CD4-positive, alpha-beta T cell treated with Interleukin-15 for 1 hour (primary cell): ENCODE measurements at places on chromosomes 2 and 18.
A peak's percentile ranks its signal among the peaks of the same experiment; 100 is the strongest.

- DNase-seq, result no peak
Observed at GRCh38 chr2:224518806-224519580, 66.2 kb downstream of the CUL3 start.

DNA sequence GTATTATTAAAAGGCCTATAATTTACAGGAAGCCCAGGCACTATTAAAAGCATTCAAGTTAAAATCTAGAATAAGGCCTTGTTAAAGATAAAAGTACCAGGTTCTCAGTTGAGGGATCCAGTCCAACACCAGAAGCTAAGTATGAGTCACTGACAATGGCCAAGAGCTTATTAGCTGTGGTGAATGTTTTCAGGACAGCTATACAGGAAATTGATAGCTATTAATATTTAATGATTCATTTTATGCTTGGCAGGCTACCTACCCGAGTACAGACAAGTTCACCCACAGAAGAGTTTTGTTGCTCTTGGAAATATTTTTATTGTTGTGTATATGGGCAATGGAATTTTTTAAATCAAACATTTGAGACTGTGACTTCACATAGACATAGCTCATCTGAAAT lies 729.6 kb upstream of the ZNF804A start:
- DNase-seq, result no peak

DNA sequence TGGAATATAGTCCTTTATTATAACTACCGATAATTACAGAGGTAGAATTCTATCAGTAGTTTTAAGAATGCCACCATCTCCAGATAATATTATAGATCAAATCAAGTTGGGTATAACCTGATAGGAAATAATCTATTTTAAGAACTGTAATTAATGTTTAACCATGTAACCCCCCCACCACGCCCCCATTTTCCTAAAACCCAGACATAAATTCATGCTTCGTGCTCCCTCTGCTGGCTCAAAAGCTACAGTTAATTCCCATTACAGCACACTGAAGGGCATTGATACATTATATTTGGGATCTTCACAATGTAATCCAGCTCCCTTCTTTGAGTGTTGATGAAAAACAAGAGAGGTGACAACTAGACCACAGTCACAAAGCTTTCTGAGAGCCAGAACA lies 228.0 kb upstream of the SMAD7 start:
- DNase-seq, result no peak

- DNase-seq, result peak; percentile 57
Observed at GRCh38 chr2:234495251-234496054, 1.4 kb downstream of the ARL4C start.

DNA sequence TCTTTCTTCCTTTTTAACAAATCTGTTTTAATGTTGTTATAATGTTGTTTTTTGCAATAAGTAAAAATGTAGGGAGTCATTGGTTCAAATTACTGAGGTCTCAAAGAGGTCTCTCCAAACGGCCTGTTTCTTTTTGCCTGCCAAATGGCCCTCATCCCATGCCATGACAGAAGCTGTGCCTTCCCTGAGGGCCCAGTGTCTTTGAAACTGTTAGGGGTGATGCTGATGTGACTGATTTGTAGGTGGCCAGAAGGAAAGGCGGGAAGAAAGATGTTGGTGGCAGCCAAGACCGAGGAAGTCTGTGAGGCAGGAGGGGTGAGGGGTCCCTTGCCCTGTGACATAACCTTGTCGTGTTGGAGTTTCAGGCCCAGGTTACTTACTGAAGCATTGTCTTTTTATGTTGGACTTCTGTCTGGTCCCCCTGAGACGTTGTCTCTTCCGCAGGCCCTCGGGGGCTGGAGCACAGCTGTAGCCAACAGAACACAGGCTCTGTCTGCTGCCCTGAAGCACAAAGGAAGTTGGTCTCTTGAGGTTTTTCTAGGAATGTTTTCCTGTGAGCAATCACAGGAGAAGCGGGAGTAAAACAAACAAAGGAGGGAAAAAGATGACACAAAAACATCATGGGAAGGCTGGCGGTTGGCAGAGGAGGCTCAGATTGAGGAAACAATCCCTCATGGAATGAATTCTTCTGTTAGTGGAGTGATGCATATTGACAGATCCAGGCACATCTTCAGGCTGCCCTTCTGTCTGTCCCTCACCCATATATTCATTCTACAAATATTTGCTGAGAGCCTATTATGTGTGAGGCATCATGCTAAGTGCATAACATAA lies 4.9 kb upstream of the ST3GAL5 start:
- DNase-seq, result no peak

DNA sequence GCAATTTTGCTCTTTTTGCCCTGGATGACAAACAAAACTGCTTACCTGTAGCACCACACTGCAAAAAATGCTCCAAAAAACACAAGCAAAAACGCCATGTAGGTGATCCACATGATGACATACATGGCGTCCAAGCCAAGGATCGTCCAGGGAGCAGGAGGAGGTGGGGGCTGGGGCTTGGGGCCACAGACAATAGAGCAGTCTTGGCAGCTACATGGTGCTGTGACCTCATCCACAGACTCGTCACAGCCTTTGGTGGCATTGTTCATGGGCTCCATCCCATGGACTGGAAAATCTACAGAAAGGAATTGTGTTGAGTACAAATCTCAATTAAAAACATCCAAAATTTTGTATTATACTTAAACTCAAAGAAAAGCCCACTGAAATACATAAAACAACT lies 26.1 kb downstream of the NPC1 start:
- no peak for DNase-seq

DNA sequence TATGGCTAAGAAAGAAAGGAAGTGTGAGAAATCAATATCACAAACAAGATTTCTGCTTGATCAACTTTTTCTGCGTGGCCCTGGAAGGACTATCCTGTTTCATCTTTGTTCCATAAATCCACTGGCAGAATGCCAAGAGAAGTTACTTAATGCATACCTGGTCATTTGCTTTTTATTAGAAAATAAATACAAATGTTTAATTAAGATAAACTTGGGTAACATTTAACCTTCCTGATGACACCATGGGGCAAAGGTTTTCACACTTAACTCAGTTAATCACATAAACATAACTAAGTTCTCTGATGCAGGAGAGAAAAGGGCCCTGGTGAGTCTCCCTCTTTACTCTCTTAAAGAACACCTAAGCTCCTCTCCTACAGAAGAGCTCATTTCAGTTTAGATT lies 203.3 kb downstream of the AFF3 start:
- no peak for DNase-seq

DNA sequence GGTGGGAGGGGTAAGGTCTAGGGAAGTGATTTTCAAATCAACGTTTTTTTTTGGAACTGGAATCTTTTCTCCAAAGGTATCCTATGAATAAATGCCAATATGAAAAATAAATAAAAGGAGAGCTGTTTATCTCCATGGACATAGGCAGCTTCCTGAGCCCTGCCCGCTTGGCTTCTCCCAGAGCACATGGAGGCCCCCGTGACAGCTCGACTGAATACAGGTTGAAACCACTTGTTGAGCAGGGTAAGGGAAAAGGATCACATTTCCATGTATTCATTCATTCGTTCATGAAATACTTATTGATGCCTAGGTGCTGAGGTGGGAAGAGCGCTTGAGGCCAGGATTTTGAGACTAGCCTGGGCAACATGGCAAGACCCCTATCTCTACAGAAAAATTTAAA lies 64.8 kb downstream of the MARCHF4 start:
- no peak for DNase-seq

GRCh38 chr2:165408186-165408585 lies 61.3 kb upstream of the CSRNP3 start:
- no peak for DNase-seq

DNA sequence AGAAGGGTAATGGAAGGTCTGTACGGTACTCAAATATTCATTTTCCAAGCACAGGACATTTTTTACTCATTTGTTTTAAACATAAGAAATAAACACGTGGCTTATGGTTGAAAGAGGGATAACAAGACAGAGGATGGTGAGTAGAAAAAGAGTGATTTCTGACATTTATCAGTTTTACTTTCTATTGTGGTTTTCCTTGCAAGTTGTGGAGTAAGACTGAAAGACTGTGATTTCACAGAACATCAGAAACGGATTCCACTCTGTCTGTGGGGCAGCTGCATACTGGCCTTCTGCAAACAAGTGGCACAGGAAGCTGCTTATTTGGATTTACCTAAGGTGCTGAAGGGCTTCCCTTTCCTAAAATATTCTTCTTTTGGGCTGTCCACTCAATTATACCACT lies 122.2 kb upstream of the ITGB6 start:
- DNase-seq, result no peak

DNA sequence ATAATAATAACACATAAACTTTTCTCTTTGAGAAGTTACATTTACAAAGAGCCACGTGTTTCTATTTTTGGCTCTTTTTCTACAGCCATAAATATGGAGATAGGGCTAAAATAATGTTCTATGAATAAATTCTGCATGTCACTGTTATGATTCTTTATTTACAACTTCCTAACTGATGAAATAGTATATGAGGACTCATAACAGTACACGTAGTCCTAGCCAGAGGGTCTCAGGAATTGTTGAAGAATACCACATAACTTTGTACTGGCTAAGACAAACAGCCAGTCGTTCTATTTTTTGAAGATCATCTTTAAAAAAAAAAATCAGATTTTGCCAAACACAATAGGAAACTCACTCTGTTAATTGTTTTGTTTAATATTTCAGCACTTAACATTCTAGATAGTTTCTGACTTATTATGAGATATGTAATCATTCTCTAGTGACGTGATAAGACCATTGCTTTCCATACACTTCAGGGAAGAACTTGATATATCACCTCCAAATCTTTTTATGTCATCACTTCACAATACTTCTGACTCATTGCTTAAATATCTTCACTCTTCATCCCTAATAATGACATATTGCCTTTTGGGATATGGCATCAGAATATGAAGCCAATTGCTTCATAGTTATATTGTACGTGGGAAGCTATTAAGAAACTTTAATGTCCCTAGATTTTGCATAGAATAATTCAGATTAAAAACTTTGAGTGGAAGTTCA lies 256.1 kb downstream of the XIRP2 start:
- DNase-seq, result no peak

DNA sequence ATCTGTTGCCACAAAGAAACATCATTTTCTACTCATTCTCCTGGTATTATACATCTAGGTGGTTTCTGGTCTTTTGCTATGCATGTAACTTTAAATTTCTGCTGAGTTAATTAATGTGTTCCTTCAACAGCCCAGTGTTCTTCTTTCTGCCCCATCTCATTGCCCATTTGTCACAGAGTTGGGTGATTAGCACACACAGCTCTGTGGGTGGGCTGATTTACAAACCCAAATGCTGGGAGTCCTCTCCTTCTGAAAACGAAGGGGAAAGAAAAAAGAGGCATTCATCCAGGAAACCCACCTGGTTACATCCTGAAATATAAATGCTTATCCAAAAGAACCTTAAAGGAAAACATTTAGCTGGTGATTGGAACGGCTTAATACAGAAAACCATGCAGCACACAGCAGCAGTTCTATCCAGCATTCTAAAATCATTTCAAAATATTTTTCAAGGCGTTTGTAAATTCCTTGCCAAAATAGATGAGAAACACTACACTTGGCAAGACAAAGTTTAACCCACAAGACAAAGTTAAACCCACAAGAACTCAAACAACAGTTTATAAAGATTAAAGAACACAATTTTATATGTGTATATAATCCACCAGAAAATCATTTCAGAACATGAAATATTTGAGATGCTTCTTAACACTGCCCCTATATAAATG lies 177.9 kb downstream of the ANTXR1 start:
- no peak for DNase-seq
